ENCODE measurements at places on chromosomes 5 and 9.

GRCh38 chr9:83554278-83554677, 16.1 kb upstream of the FRMD3 start:
- no peak for DNase-seq

- DNase-seq = no peak
Observed at GRCh38 chr9:116940614-116941215, 253.6 kb downstream of the TRIM32 start.

DNA sequence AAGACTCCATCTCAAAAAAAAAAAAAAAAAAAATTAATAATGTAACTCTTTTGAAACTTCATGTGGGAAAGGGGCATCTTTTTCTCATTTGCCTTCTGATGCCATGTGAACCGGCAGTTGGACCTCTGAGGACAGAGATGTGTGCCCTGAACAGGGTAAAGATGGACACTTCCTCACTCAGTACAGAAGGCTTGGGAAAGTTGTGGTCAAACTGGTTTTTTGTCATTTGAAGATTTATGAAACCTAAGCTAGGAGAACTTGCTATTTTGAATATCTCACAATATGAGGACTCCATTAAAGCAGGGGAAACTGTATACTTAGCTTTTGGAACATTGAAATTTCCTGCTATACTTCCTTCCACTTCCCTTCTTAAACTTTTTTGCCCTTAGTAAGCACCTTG, 147.5 kb upstream of the ALDH1B1 start:
- no peak for DNase-seq

- DNase-seq = no peak
Observed at GRCh38 chr5:95878417-95879323, 56.1 kb upstream of the GLRX start.

DNA sequence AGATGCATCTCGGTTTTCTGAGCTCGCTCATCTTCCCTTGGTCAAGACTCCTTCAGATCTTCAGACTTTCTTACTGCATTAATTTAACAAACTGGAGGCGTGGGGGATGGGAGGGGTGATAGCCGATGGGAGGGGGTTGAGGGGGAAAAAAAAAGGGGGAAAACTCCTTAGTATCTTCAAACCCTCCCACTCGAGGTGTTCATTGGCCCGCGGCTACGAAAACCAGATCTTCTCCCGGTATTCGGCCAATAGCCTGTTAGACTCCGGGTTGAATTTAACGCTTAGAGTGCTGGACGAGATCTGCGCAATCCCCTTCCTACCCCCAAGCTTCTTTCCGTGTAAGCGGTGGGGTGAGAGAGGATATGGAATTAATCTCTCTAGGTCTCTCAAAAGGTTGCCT, 689 bp upstream of the GLRA1 start:
- DNase-seq = no peak

GRCh38 chr9:131651599-131651998, 88.3 kb downstream of the RAPGEF1 start:
- no peak for DNase-seq

GRCh38 chr9:84338792-84339191, 1.8 kb downstream of the SLC28A3 start:
- no peak for DNase-seq

- no peak for DNase-seq
Observed at GRCh38 chr5:169548315-169548714, 35.3 kb upstream of the SPDL1 start.
